ENCODE measurements at places on chromosomes 5 and 9.

DNA sequence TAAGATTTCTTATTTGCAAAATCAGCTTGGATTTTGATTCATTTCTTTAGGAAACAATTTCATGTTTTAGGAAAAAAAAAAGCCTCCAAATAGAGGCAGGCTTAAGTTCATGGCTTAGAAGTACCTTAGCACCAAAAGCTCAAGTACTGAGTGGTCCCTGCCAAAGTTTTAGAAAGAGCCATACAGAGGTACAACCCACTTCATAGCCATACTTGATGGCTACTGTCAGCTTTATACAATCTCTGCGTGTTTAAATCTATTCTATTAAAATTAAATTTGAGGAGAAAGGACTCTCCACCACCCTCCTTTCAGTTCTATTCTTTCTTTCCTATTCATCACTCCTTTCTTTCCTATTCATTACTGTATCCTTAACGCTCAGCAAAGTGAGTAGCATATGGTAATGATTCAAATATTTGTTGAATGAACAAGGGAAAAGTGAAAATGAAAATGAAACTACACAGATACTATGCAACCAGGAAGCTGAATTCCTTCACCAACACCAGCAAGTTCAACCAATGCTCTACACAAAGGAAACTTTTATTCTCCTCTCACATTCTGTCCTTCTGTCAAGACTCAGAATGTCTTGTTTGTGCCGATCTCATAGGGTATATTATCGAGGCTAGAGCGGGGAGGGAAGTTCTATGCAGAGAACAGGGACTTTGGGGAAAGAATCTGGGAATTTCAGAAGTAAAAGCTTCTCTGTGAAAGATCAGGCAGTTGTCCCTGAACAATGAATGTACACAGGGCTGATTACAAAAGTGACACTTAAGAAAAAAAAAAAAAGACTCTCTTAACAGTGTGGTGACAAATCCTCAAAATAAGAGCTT, 138.6 kb upstream of the SPEF2 start:
- no peak for DNase-seq

GRCh38 chr9:133797406-133798105, 59.4 kb upstream of the SARDH start:
- DNase-seq: no peak

DNA sequence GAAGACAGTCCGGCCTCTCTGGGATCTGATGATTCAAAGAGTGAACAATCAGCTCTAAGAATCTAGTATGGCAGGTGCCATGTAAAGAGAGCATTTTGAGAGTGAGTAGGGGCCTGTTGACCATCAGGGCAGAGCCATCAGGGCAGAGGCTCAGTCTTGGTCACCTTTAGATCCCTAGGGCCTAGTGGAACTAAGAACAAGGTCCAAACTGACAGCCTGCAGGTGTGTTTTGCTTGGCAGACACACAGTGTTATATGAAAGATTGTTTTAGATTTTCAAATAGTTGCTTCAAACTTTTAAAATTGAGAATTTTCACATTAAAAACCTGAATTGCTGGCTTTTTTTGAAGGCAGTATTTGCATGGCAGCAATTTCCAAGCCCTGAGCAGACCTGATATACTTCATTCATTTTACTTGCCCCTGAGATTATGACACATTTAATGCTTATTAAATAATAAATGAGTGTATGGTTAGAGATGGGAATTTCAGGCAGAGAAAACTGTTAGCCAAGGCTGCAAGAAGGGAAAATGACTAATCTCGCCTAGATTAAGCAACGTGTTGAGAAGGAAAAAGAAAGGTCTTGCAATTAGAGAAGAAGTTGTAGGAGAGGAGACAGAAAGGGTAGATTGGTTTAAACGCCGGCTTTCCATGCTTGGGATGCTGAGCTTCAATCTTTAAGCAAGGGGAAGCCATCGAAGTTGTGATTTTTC, 279.6 kb downstream of the ARRDC3 start:
- DNase-seq: no peak

- DNase-seq: no peak
Measured at GRCh38 chr9:75083188-75083970, 4.6 kb downstream of the NMRK1 start.

GRCh38 chr9:95508968-95509850, 7.6 kb downstream of the PTCH1 start:
- no peak for DNase-seq

DNA sequence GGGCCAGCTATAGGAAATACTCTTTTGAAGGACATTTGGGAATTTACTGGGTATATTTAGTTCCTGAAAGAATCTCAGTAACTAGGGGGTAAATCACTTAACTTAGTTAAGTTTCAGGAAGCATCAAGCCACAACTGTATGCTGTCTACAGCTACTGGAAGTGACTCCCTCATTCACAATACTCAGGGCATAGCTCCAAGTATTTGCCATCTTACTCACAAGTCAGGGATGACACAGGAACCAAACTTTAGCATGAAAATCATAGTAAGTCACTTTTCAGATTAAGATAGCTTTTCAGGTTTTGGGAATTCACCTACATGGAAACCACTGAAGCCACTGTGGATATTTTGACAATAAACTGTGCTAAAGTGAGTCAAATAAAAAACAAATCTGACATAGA, 242.4 kb upstream of the ATP10B start:
- DNase-seq: no peak

GRCh38 chr9:12463641-12464040, 229.5 kb upstream of the TYRP1 start:
- DNase-seq: no peak

GRCh38 chr9:94782355-94783101, 56.0 kb downstream of the AOPEP start:
- no peak for DNase-seq

- DNase-seq: no peak
Measured at GRCh38 chr5:14681236-14681752, 16.8 kb downstream of the OTULIN start.

DNA sequence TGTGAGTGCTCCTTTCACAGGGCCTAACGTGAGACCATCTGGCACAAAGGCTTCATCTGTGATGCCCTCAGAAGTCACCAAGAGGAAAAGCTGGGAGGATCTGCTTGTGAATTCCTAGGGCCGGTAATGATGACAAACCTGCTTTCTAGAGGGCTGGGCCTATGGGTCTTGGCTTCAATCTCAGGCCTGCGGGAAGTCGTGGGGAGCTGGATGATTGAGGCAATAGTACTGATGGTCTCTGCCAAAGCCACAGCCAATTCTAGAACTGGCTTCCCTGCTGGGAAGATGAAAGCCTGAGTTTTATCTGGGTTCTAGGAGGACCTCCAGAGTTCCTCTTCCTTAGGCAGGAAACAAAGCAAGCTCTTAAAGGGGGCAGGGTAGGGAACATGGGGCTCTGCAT, 102.7 kb downstream of the TMEM215 start:
- DNase-seq: no peak

DNA sequence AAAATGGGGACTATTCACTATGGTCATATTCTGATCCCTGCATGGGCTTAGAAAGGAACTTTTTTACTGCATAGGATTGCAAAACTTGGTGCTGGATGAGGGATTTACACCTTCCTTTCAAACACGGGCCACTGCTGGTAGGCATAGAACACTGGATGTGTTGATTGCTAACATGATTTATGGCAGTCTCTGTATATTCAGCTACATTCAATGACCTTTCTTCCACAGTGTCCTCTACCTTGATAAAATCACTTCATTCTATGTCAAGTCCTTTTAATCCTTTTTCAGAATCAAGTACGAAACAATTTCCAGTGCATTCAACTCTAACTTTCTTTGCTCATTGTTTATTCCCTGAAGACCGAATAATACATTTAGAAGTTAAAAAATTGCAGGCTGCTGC, 91.9 kb upstream of the ATG10 start:
- DNase-seq: no peak

GRCh38 chr5:149141957-149142851, 911 bp downstream of the ABLIM3 start:
- DNase-seq: no peak

DNA sequence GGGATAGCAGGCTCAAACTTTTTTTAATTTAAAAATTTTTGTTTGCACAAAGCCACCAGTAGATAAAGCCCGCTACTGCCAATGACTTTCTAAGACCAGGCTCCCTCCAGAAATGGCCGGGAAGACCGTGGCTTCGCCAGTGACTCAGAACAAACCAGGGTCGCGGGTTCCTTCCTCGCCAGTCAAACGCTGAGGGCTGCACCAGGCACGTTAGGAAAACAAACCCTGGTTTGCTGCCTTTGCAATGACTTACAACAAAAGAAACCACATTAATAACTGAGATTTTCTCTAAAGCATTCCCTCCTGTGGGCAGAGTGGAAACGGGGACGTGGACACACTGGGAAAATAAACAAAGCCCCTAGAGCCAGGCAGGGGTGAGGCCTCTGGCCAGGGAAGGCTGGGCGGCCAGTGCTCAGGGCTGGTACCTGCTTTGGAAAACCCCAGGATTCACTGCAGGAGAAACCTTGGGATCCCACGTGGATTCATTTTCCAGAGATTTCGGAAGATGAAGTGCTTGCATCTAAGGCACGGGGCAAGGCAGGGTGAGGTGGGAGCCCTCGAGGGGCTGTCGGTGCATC, 3.8 kb downstream of the PRRX2 start:
- DNase-seq: no peak

DNA sequence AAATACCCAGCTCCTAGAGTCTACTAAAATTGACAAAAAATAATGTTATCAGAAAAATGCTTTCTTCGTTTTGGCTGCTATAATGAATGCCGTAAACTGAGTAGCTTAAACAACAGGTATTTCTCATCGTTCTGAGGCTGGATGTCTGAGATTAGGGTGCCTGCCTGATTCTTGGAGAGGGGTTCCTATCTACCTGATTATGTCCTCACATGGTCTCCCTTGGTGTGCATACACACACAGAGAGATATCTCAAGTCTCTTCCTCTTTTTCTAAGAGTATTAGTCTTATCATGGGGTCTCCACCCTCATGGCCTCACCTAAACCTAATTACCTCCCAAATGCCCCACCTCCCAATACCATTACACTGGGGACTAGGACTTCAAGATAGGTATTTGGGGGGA, 40.6 kb upstream of the CSNK1G3 start:
- no peak for DNase-seq

GRCh38 chr5:142109331-142110045, 909 bp downstream of the NDFIP1 start:
- DNase-seq: no peak

- DNase-seq: no peak
Measured at GRCh38 chr9:100167915-100168654, 69.0 kb downstream of the INVS start.

- DNase-seq: no peak
Measured at GRCh38 chr9:78314550-78314949, 17.6 kb downstream of the PSAT1 start.

DNA sequence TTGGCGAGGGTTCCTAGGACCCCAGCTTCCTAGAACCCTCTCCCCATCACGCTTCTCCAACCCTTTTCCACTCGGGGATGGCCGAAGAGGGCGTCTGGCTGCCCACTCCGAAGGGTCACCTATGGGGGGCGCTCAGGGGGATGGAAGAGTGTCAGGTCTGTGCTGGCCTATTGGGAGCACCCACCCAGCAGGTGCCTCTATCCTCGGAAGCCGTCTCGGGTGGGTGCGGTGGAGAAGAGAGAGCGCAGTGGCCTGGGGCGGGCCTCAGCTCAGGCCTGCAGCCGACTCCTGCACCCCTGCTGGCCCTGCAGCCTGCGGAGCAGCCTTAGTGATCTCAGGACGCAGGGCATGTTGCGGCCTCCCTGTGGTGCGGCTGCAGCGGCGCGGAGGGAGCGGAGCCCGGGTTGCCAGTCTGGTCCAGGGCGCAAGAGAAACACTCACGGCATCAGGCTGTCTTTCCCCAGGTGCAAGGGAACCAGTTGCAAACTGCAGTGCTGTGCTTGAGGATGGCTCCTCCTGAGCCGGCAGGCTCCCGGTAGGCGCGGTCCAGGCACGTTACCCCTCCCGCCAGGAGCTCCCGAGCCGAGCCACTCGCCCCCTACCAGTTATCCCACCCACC, 1.5 kb upstream of the IRX2 start:
- DNase-seq: no peak

GRCh38 chr9:80794197-80794596, 895.1 kb downstream of the TLE1 start:
- DNase-seq: no peak

DNA sequence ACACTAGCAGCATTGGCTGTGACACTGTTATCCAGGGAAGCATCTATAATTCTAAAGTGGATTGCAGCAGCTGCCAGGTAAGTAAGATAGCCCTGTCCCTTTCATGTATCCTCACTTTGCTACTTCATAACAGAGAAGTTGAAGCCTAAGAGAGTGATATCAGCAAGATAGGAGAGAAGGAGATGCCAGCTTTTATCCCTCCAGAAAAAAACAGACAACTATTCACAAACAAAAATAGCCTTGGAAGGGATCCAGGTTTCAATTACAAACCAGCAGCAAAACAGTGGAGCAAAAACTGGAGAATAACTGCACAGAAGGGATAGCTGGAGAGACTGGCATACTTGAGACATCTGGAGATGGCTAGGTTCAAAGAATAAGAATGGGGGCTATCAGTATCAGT, 19.6 kb upstream of the VCAN start:
- no peak for DNase-seq

DNA sequence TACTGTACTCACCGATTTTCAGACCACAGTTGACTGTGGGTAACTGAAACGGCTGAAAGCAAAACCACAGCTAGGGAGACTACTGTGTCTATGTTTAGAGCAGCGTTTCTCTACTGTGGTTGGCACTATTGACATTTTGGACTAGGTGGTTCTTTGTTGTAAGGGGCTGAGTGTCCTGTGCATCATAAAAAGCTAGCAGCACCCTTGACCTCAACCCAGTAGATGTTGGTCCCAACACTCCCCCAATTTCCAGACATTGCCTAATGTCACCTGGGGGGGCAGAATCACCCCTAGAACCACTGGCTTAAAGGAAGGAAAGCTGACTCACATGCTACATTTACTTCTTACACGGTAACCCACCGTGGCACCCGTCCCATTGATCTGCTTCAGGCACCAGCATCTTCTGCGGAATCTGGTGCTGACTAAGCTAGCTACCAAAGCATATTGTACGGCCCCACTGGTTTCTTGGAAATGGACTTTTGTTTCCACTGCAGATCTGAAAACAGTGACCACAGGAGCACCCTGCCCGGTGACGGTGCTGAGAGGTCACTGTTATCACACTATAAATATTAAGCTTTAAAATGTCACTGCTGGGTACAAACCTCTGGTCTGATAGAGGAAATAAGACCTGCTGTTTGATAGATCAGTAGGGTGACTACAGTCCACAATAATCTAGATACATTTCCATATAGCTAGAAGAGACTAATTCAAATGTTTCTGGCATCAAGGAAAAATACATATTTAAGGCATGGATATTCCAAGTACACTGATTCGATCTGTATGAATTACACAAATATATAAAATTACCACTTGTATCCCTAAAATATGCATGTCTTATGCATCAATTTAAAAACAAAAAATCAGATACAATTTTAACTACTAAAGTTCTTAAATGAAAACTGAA, 151.4 kb downstream of the HSD17B3 start:
- DNase-seq: no peak

- DNase-seq: no peak
Measured at GRCh38 chr5:66708368-66708767, 112.2 kb downstream of the MAST4 start.

- DNase-seq: no peak
Measured at GRCh38 chr9:104872656-104873488, 55.1 kb downstream of the ABCA1 start.

GRCh38 chr9:113154946-113155345, 4.1 kb downstream of the SLC31A2 start:
- no peak for DNase-seq

GRCh38 chr5:129971714-129972113, 67.4 kb downstream of the CHSY3 start:
- no peak for DNase-seq

GRCh38 chr9:137012694-137013570, 15.1 kb downstream of the ABCA2 start:
- no peak for DNase-seq
